ENCODE measurements at places on chromosomes 3 and 15.

- no peak for DNase-seq
Observed at GRCh38 chr3:185949515-185949914, 11.7 kb upstream of the TRA2B start.

DNA sequence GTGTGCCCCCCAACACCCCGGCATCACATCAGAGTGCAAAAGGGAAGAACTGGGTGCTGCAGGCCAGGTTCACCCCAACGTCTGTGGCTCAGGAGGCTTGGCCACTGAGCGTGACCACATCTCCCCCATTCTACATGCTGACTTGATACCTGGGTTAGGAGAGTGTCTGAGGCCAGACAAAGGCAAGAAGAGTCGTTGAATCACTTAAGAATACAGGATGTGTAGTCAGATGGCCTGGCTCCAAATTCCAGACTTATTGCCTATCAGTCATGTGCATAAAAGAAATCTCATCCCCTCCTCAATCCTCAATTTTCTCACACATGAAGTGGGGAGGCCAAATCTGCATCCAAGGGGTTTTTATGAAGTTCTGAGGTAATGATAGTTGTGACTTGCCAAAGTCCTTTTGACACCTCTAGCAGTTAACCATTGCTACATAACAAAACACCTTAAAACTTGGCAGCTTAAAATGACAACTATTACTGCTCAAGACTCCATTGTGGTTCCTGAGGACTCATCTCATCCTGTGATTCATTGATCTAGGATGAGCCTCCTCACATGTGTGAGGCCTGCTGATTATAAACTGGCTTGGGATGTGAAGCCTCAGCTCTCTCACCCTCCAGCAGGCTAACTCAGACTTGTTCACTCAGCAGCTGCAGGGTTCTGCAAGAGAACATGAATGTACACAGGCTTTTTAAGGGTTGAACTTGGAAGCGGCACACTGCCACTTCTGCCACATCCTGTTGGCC, 138.8 kb upstream of the TLE3 start:
- peak; percentile 92 for DNase-seq

GRCh38 chr3:157134620-157135191, 25.2 kb downstream of the CCNL1 start:
- DNase-seq: peak; percentile 51

DNA sequence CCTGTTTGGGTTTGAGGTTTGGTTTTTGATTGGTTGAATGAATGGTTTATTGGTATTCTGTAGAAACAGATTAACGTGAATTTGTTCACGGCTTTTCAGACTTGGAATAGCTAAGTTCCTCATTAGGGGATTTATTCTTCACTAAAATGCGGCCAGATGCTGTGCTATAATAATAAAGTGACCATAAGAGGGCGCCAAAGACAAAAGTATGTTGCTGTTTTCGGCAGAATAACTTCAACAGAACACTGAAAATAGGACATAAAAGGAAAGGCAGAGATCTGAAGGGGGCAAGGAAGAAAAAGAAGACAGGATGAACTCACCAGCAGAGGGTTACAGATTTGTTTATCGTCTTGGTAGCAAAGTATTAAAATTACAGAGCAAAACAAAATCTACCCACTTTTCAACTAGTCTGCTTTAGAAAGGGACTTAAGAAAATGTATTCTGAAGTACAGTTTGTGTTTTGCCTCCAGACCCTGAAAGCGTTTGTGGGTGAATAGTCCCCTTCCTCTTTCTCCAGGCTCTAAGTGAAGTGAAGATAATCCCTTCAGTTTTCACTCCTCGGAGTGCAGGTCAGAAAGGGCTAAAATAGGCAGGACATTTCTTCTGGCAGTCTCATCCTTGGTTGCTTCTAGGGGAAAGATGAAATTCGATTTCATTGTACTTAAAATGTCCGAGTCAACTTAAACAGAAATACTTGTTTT, 147.6 kb downstream of the IL20RB start:
- DNase-seq: peak; percentile 60

DNA sequence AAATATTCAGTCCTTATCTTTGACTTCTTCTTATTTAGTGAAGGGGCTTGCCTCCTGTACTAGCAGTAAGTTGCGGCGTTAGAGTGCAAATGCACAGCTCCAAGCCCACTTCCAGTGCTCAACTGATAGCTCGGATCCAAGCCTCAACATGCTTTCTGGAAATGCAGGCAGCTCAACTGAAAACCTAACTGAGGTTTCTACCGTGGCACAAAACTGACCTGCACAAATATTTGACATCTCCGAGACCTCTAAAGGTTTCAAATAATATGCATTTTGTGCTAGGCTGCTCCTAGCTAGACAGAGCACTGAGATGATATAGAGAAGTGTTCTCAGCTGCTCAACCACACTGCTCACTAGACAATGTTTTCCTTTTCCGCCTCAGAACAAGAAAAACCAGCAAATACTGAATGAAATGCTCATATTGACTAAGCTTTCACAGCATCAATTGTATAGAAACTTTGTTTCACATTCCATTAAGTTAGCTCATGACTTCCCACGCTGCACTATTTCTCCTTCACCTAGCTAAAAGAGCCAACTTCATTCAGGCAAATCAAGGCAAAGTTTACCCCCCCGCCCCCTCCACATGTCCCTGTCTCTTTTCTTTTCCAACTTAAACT, 822 bp downstream of the ZNF385D start:
- peak; percentile 68 for DNase-seq

DNA sequence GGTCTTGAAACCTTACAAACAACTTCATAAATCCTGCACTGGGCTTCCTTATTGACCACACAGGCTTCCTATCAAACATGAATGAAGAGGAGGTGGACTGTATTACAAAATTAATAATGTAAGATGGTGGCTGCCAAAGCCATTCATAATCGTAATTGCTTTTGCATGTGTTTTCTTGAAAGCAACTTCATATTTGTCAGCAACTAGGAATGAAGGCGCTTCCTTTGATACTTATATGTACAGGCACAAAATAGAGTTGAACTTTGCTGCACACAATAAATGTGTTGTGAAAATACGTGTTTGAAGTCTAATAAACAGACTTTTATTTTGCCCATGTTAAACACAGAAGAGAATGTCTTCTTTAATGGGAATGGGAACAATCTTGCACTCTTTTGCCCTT, 72.1 kb upstream of the OXTR start:
- no peak for DNase-seq

GRCh38 chr3:118480101-118480860, 554.4 kb downstream of the IGSF11 start:
- DNase-seq: no peak

- DNase-seq: no peak
Observed at GRCh38 chr3:164375538-164375937, 702.8 kb downstream of the SI start.

GRCh38 chr3:108959017-108959416, 5.3 kb upstream of the GUCA1C start:
- DNase-seq: no peak

GRCh38 chr3:192881159-192881786, 36.4 kb downstream of the MB21D2 start:
- no peak for DNase-seq

GRCh38 chr3:126159476-126159875, 20.9 kb downstream of the ALDH1L1 start:
- DNase-seq: no peak

GRCh38 chr3:197064771-197065170, 35.2 kb upstream of the MELTF start:
- no peak for DNase-seq
